ENCODE measurements at places on chromosomes 2 and 18.

DNA sequence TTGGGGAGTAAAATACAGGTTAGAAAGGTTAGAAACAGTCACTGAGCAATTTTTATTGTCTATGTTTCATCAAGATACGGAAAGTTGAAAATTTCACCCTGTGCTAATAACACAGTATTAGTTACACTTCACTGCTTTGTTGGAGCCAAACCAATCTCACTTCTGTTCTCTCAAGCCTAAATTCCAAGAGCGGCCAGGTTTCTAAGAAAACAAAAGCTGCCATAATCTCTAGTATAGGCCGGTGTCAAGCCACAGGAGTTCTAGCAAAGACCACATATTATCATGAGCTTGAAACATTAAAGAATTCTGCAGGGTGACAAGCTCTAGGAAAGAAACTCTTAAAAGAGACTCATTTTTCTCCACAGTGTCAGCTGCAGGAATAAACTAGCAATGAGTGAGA is 128.7 kb downstream of the TXNL1 start:
- no peak for DNase-seq

GRCh38 chr2:149101818-149102217 is 63.3 kb downstream of the LYPD6B start:
- DNase-seq, result no peak

- no peak for DNase-seq
Observed at GRCh38 chr2:179412112-179412511, 147.5 kb upstream of the SESTD1 start.

- DNase-seq, result no peak
Observed at GRCh38 chr2:86323273-86324021, 14.0 kb downstream of the REEP1 start.

- no peak for DNase-seq
Observed at GRCh38 chr2:4662161-4662779, 958.9 kb downstream of the DCDC2C start.

- no peak for DNase-seq
Observed at GRCh38 chr2:222052934-222053367, 245.8 kb downstream of the PAX3 start.

DNA sequence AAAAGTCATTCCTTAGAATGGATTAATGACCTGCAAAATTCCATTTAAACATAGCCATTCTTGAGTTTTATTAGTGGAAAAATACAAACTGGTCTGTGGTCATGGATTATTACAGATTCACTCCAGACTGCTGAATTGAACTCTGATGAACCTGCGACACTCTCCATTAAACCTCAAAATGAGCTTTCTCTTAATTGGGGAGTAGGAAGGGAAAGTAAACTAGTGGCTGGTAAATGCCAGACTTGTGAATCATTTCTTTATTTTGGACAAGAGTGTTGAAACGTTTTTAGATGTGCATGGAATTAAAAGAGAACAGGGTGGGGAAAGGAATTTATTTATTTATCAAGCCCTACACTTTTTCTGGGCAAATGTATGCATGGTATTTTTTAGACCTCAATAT is 321.2 kb upstream of the FANCL start:
- no peak for DNase-seq

- DNase-seq, result no peak
Observed at GRCh38 chr2:9184361-9184760, 22.3 kb upstream of the ASAP2 start.

- DNase-seq, result no peak
Observed at GRCh38 chr2:8728305-8729015, 46.6 kb downstream of the ID2 start.

- DNase-seq, result no peak
Observed at GRCh38 chr18:73674125-73674865, 473.3 kb downstream of the FBXO15 start.

DNA sequence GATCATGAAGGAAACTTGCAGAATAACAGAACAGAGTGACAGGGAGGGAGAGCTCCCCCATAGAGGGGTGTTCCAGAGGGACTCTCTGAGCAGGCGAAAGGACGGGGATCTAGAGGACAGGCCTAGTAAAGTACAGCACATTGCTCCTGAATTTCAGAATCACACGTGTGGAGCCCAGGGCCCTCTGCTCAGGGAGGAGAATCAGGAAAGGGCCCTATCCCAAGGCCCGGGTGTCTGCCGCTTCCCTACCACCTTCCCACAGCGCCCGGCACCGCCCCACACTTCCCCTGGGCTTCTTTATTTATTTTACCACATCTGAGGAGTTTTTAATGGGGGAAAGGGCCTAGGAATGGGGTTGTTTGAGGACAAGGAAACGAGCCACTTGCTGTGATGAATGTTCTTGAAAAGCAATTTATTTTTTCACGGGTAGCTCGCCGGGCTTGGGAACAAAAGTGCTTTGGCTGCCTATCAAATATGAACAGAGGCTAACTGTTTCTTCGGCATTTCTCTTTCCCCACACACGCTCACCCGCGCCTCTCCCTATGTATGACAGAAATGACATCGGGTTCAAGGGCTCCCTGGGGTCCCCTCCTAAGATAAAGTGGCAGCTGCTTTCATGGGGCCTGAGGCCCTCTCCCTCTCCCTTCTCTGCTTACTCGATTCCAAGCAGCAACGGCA is 79.3 kb upstream of the GLI2 start:
- DNase-seq, result no peak

DNA sequence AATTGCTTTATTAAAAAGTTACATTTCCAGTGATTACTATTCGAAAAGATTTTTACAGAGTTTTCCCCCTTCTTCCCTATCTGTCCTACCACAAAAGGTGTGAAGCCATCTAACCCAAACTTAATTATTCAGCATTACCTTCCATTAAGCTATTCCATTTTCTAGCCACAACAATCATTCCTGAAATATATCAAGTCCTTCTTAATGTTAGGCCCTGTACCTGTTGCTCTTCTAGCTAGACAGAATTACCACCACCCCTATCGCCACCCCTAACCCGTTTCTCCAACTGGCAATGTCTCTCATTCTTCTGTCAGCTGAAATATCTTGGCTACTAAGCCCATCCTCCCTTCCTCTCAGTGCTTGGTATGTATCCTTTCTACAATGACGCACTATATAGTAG is 13.9 kb downstream of the IWS1 start:
- DNase-seq, result no peak

GRCh38 chr18:28802546-28802945 is 625.6 kb upstream of the CDH2 start:
- DNase-seq, result peak; percentile 49

DNA sequence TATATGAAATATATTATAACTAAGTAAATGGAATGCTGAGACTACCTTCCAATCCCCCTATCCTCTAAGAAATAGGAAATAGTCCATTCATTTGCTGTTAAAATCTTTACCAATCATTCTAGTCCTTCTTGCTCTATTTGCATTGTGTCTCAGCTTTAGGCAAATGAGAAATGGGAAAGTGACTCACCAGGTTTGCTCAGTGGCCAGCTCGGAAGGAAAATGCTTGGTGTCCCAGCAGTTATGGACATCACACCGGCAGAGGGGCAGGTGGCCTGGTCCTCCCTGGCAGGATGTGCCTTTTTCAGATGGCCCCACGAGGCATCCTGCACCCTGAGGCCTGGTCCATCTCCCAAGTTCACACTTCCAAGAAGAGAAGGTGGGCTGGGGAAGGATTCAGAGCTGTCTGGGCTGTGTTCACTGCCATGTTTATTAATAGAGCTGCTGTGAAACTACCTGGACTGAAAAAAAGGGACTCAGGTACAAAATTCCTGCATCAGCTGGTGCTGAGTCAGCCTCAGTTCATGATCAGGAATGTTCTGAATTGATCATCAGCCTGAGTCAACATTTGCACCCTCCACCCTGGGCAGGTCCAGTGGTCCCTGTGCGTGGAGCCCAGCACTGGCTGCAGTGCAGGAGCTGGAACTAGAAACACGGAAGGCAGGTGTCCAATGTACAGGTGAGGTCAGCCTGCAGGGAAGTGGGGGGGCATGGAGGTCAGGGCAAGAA is 60.1 kb upstream of the ARL4C start:
- DNase-seq, result no peak

DNA sequence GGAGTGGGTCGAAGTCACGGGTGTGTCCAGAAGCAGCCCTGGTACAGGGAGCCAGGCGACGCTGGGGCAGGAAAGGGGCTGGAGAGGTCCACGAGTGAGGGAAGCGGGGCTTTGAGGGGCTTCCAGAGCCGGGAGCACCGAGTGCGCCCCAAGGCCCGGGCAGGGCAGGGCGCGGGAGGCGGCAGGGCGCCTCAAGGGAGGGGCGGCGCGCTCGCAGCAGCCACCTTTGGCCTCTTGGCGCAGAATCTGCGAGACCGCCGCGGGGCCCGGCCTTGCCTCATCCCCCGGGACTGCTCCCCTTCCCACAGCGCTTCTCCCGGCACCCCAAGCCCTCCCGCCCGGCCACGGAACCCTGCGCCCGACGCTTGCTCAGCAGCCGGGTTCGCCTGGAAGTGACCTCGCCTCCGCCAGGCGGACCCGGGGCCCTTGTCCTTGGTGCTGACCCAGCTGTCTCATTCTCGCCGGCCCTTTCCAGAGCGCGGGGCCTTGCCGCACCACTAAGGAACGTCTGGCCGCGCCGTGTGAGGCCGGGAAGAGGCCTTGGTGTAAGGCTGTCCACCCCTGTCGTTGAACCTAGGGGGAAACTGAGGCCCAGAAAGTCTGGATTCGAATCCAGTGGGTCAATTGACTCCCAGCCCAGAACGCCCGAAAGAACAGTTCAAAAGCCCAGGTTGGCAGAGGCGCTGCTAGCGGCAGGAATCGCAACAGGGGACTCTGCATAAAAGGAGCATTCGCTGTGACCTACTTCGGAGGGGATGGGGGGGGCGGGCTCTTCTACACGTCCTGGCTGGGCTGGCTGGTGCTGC is 584 bp upstream of the DNER start:
- DNase-seq, result peak; percentile 73

Measured in cardiac fibroblast (primary cell).